Stimulated activated CD4-positive, alpha-beta T cell treated with anti-CD3 and anti-CD28 coated beads, Interleukin-4, amount 100 ng/mL, for 24 hours (primary cell): ENCODE measurements at places on chromosomes 5 and 9.

GRCh38 chr9:92917176-92917800, 30.0 kb upstream of the FGD3 start:
- DNase-seq = no peak

DNA sequence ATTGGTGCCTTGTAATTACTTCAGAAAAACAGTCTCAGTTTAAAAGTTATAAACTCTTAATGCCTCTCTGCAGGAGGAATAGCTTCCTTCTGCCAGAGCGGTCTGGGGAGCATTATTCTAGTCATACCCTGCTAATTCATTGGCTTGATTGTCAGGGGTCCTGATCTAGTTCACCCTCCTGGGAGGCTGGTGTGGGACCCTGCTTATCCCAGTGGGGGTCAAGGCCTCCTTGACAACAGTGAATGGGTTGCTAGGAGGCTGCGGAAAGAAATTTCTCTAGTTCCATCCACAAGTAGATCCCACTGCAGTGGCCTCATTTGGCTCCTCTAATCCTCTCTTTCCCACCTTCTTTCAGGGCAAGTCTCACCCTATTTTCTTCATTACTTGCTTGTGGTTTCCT, 105.7 kb downstream of the TMC1 start:
- no peak for DNase-seq

DNA sequence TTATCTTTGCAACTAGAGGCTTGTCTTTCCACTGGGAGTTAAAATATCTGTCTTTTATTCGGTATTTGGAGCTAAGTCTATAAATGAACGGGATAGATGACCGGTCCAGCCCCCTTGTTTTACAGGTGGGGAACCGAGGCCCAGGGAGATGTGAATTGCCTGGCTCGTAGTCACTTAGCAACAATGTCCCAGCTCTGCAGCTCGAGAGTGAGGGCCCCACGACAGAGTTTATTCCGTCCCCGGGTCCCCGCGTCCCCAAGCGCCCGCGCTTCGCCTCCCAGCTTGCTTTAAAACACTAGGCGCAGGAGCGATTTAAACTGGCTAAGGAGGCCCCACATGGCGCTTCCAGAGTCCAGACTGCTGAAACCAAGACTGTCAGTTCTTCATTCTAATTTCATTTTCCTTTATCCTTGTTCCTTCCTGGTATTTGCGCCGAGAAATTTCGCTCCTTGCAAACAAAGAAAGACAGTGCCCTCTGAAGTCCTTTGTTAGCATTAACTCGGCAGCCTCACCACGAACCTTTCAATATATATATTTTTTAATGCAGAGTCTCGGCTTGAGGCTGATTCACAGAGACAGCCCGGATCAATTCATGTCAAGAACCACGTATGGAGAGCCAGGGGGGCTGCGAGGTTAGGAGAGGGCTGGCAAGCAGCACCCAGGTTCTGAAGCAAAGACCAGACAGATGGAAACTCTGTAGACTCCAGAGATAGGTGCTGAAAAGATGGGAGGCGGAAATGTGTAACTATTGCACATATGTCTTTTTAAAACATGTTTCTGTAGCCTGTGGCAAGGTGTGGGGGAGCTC, 1.4 kb upstream of the ENC1 start:
- no peak for DNase-seq

GRCh38 chr5:55418994-55419968, 111.5 kb downstream of the MTREX start:
- no peak for DNase-seq

DNA sequence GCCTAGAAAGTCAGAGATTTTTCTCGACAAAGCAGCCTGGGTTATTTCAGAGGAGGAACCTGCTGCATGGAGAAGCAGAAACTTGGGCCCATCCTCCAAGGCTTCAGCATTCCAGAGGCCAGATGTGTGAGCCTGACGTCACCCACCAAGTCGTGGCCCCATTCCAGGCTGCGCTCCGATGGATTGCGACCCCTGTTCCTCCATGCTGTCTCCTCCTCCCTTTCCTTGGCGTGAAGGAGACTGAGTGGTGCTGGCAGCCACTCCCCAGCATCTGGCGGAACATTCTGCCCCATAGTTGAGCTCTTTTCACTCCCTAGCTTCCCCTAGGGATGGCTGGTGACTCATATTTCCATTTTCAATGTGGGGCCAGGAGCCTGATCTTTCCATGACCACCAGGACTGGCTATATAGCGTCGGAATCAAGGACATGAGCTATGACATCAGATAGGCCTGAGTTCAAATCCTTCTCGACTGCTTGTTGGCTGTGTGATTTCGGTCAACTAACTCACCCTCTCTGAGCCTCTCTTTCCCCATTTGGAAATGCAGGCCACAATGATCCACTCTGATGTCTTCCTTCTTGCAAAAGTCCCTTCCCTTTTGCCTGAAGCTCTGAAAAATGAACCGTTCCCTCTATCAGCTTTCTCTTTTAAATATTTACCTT, 24.5 kb upstream of the DUSP1 start:
- DNase-seq = no peak

GRCh38 chr5:175290379-175290778, 153.6 kb downstream of the DRD1 start:
- no peak for DNase-seq

DNA sequence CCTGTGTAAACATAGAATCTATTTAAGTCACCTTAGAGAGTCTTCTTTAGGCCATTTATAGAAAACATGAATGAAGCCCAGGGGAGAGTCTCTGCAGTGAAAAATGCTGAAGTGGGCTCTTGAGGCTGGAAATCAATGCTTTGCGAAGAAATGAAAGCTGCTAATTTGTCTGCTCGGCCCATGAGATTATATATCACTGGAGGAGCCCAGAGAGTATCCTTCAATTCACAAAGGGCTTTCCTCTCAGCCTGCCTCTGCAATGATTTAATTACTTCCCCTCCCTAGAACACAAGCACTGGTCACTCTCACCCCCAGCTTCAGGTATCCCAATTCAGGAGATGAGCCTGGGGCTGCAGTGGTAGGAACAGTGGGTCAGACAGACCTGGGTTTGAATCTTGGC, 8.2 kb upstream of the DRD1 start:
- no peak for DNase-seq

DNA sequence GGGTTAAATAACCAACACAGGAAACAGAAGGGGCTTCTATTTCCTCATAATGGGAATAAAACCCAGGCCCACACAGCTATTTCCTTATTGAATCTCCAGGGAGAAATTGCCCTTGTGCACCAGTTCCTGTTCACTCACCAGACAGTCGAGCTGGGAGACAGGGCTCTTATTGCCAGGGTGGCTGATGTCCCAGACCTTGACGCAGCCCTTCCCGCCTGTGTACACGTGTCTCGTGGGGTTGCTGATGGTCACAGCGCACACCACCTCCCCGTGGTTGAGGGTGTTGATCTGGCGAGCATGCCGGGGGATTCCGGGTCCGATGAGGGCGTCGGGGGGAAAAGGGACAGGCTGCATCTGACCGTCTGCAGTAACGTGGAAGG, 96.5 kb downstream of the TLE1 start:
- DNase-seq = no peak

GRCh38 chr9:103041961-103042360, 46.8 kb downstream of the CYLC2 start:
- no peak for DNase-seq

DNA sequence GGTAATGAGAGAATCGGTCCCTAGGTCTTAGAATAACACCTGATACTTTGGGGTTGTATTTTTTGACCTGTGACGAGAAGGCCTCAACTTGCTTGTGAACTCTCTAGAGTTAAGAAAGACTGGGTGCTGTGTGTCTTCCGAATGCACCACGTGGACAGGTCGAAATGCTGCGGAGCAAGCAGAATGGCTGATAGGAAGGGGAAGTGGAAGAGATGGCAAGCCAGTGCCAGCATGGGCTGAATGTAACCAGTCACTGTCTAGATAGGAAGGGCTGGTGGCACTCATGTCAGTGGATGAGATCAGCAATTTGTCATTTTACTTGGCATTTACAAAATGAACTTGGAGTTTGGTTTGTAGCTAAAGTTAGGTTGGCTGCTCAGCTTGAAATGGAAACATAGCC, 5.6 kb downstream of the OTULINL start:
- DNase-seq = no peak

DNA sequence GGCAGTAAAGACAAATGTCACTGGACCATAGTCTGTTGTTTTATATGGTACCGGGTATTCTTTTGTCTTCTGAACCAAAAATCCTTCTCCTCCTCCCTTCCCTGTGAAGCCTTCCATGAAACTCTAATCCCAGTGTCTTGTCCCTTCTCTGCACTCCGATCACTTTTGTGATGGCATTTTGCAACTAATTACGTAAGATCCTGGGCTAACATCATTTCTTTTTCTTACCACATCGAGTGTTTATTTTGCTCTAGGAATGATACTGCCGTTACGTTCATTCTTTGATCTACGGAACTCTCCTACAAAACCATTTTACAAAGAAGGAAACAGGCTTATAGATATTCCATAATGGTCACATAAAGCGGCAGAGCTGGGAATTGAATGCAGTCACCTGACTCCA, 33.7 kb downstream of the SNX18 start:
- DNase-seq = no peak

- DNase-seq = no peak
Observed at GRCh38 chr5:41057231-41057630, 13.9 kb downstream of the MROH2B start.

- DNase-seq = no peak
Observed at GRCh38 chr9:38065369-38066075, 3.5 kb downstream of the SHB start.

- DNase-seq = no peak
Observed at GRCh38 chr9:91037511-91038482, 236.2 kb downstream of the SYK start.

- no peak for DNase-seq
Observed at GRCh38 chr5:144857454-144857853, 686.8 kb downstream of the KCTD16 start.

GRCh38 chr9:109252291-109252690, 68.6 kb downstream of the EPB41L4B start:
- no peak for DNase-seq

DNA sequence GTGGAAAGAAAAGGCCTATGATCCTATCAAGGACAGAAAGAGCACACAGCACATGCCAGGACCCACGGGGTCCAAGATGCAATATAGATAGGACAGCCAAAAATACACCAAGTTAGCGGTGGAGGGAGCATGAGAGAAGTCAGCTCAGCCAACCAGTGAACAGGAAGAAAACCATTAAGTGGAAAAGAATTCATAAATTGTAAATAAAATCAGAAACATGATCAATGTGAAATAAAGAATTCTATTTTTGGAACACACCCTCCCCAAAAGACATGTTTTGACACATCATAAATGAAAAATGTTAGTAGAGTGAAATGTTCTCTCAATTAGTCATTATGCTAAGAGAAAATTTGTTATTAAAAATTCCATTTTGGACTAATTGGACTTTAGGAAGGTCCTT, 35.6 kb downstream of the ATPSCKMT start:
- DNase-seq = no peak

GRCh38 chr5:126357585-126358342, 65.4 kb upstream of the GRAMD2B start:
- no peak for DNase-seq

DNA sequence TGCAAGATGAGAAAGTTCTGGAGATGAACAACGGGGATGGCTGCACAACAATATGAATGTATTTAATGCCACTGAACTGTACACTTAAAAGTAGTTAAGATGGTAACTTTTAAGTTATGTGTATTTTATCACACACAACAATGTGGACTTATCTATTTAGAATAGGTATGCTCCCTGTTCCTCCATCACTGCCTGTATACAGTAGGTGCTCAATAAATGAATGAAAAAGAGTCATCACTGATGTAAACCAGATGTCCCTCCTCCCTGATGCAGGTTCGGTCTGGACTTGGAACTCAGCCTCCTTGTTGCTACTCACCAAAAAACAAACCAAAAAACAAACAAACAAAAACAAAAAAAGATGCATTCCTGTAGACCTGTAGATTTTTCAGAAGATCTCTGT, 65.9 kb upstream of the BOD1 start:
- no peak for DNase-seq

GRCh38 chr9:32841314-32841713, 58.0 kb downstream of the TMEM215 start:
- no peak for DNase-seq

DNA sequence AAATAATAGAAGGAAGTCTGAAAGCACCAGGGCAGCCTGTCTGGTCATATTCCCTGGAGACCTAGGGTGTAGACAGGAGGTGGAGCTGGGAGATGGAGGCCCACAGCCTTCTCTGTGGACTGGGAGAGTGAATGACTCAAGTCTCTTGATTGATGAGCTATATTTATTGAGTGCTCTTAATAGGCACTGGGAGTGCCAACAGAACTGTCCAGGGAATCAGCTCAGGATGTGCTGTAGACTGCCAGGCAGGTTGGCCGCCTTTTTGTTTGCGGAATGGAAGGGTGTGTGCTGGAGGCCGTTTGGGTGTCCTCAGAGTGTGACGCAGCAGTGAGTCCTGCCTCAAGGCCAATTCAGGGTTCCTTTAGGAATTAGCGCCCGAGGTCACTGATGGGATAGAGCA, 33.4 kb upstream of the POMT1 start:
- no peak for DNase-seq

DNA sequence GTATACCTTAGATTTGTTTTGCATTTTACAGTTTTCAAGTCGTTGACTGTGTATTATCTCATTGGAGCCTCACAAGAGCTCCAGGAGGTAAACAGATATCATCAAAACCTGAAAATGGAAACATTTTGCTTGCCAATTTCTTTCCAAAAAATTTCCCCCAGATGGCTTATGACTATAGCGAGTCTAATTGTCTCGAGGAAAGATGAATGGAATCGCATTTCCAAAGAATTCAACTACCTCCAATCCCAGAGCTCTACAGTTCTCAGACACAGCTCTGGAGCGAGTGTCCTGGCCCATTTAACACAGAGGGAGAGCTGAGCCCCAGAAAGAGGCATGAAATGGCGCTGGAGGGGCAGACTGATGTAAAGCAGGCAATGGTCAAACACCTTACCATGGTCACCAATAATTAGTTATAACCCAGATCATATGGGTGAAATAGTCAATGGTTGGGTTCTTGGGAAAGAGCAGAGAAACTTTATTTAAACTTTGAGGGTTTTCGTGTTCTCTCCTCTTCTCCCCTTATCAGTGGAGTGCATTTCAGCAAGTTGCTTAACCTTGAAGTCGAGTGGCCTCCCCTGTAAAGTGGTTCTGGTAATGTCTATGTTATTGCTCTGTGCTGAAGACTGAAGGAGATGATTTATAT, 168.2 kb downstream of the ZDHHC21 start:
- no peak for DNase-seq

DNA sequence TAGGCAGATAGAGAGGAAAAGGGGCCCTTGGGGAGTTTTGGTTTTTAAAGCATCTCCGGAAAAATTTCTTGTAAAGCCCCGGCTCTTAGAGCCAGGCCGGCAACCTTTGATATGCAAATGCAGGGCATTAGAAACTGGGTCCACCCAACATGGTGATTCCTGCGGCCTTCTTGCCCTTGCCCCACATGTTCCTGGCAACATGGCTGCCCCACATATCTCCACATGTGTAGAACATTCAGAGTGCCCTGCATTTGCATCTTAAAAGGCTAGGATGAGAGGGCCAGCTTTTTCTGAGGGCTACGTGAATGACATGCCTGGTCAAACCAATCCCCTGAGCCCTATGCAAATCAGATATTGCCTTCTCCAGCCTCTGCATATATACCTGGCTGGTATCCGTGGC, 5.0 kb upstream of the SNAPC3 start:
- DNase-seq = no peak

- no peak for DNase-seq
Observed at GRCh38 chr9:132749306-132749705, 79.0 kb downstream of the GTF3C4 start.
